ENCODE measurements at places on chromosomes 6 and 20.

- no peak for DNase-seq
Observed at GRCh38 chr6:70838907-70839285, 118.0 kb downstream of the B3GAT2 start.

DNA sequence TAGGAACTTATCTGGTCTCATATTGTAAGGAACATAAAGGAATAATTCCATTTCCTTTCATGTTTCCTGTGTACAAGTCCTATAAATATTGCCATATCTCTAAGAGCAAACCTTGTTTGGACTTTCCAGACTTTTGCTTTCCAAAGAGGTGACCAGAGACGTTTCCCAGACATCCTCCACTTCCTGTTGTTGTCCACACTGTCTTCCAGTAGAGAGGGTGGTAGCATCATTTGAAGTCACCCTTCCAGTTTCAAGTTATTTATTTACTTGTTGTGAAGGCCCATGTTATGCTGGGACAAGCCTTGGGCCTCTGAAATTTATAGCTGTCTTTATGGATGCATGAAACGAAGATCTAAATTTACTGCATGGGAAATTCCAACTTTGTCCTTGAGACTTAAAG is 10.6 kb upstream of the TGM3 start:
- no peak for DNase-seq

DNA sequence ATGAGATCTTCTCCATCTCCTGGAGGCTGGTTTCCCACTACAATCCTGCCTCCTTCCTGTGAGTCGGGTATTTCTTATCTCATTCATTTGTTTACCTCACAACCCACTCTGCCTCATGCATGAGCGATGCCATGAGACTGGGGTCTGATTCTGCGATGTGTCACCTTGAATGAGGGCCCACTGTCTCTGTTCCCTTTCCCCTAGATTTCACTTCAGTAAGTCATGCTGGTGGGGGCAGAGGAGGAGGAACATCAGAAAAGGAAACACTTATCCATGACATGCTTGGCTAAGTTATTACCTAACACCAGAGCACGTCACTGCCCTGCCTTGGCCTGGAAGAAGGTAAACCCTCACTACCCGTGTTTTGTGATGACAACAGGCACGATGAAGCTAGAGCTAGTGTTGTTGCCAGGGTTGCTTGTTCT is 337.4 kb upstream of the PRDM1 start:
- DNase-seq, result no peak

GRCh38 chr6:159390381-159390780 is 221.2 kb downstream of the FNDC1 start:
- no peak for DNase-seq

DNA sequence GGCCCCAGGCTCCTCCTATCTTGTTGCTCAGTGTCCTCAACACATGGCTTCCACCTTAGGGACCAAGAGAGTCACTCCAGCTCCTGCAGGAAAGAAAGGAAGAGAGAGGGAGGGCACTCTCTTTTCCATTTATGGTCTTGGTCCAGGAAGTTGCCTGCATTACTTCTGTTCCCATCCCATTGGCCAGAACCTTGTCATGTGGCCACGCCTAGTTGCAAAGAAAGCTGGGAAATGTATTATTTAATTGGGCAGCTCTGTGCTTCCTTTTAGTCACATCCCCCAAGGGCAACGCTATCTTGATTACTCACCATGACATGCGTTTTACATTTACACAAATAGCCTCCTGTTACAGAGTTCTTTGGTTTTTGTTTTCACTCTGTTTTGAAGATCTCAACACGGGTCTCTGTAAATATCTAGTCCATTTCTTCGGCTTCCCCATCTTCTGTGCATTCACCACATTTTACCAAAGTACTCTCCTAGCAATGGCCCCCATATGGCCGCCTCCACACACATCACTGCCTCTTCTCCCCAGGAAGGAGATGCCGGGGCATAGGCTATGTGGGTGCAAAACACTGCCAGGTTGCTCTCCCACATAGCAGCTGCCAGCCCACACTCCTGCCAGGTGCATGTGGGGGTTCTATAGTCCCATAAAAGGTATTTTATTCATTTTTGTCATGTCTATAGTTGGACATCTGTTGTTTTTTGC is 35.7 kb upstream of the ZMYND8 start:
- DNase-seq, result no peak

- DNase-seq, result no peak
Observed at GRCh38 chr20:37329481-37330165, 16.3 kb upstream of the SRC start.

DNA sequence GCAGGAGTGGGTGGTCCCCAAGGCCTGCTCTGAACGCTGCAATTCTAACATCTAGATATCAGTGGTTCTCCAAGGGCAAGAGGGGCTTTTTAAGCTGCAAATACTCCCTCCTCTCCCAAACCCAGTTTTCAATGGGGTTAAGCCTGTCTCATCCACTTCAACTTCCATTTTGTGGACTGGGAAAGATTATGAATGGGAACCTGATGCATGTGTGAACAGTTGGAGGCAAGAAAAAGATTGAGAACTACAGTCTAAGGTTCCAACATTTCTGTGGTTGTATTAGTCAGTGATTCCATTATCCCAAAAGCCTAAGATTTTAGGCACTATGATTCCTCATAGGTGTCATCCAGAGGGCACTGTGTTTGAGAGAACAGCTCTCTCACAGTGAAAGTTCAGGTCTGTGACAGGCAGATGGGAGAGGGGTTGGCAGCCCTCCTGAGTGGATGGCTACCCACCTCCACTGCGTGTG is 53.7 kb downstream of the HNF4A start:
- no peak for DNase-seq

- DNase-seq, result no peak
Observed at GRCh38 chr6:95175927-95176675, 401.2 kb upstream of the MANEA start.

DNA sequence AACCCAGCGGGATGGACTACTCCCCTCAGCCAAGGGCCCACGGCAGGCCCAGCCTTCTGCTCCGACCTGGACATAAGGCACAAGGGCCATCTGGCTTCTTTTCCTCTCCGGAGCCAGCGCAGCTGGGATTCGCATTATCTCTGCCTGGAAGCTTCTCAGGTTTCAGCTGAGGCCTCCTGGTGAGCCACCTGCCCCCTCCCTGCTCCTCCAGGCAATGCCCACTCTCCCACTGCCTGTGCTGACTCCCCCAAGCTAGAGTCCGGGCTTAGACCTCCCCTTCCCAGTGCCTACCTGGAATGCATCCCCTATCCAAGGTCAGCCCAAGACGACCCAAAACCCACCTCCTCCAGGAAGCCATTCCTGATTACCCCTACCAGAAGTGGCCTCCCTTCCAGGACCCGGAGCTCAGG is 60.7 kb downstream of the EZR start:
- no peak for DNase-seq

- DNase-seq, result no peak
Observed at GRCh38 chr6:11346516-11346915, 114.0 kb upstream of the NEDD9 start.

DNA sequence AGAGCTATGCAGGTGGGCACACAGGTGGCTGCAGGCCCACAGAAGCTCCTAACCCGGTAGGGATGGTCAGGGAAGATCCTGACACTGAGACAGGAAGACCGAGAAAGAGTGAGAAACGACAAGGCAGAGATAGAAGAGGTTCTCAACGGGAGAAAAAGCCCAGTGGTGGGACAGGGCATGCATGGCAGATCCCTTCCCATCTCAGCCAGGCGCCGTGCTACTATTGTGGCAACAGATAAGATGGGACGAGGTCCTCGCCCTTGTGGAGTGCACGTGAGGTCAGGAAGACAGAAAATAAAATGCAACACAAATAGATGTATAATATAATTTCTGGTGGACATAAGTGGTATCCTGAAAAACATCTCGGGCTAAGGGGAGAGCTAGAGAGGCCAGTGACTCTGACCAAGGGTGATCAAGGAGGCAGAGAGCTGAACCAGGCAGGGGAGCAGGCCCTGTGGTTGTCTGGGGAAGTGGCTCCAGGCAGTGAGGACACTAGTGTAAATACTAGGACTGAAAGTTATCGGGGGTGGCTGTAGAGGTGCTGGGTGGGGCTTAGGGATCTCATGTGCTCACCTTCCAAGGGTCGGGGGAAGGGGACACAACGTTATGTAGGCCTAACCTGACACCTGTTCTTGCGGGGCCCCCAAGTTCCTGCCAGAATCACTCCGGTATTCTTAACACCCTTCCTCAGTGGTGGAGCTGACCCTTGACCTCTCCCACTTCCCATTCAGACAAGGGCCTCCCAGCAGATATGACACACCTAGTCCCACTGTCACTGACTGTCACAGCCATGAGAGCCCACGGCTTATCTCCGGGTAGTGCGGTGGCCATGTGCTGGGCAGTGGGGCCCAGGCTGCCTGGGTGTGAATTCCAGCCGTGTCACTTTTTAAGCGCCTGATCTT is 1.0 kb downstream of the SRXN1 start:
- no peak for DNase-seq

GRCh38 chr20:43739148-43739749 is 12.4 kb upstream of the GTSF1L start:
- DNase-seq, result no peak

GRCh38 chr6:24425091-24425490 is 22.4 kb downstream of the MRS2 start:
- no peak for DNase-seq

- DNase-seq, result no peak
Observed at GRCh38 chr20:24533449-24533848, 64.0 kb downstream of the SYNDIG1 start.

DNA sequence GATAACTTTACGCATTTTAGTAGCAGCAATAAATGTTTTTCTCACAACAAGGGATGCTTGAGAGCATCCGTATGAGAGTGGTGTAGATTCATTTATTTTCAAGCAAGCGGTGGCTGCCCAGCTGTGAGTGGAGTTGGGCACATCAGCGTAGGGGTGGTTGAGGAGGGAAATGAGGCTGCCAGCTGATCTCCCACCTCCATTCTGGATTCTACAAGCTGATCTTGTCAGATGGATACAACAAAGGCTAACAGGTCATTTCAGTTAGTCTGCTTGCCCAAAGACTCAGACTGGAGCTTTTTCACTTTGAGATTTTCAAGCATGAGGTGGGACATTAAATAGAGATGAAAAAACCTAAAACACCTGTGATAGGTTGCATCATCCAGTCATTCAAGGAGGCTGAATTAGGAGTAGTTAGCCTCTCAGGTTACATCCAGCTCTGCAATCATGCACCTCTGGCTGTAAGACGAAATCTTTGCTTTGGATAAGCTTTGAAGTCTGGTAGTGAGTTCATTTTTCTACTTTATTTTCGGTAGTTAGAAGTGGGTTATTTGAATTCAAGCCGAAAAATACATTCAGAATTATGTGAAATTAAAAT is 1.9 kb upstream of the BACH2 start:
- DNase-seq, result no peak

DNA sequence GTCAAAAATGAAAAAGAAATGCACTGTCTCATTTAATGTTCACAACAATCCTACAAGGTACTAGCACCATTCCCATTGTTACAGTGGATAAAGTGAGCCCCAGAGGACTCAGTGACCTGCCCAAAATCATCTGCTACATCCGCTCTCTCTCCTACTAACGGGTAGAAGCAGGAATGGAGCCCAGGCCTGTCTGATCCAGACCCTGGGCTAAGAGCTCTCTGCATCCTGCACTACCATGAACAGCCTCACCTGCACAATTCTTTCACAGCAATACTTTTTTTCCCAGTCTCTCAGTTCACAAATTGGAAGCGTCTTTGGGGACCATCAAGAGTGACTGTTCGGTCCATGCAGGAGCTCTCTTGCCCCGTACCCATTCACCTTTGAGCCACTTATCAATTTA is 31.2 kb downstream of the ATP9A start:
- DNase-seq, result no peak

GRCh38 chr6:109031416-109031815 is 63.2 kb downstream of the SESN1 start:
- no peak for DNase-seq

DNA sequence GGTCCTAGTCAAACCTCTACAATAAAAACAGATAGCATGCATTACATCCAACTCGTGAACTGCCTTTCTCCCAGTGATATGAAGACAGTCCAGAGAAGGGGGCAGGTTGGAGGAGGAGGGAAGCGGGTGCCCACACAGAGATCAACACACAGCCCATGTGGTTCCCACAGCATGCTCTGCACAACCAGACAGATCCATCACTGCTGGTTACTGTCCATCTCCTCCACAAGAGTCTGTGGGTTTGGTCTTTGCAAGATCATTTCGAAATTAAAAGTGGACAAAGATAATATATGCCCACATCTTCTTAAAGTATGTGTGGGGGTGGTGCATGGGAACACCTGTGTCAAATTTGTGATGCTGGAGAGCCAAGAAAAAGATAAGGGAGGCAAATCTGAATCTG is 215.5 kb downstream of the GMDS start:
- DNase-seq, result no peak

DNA sequence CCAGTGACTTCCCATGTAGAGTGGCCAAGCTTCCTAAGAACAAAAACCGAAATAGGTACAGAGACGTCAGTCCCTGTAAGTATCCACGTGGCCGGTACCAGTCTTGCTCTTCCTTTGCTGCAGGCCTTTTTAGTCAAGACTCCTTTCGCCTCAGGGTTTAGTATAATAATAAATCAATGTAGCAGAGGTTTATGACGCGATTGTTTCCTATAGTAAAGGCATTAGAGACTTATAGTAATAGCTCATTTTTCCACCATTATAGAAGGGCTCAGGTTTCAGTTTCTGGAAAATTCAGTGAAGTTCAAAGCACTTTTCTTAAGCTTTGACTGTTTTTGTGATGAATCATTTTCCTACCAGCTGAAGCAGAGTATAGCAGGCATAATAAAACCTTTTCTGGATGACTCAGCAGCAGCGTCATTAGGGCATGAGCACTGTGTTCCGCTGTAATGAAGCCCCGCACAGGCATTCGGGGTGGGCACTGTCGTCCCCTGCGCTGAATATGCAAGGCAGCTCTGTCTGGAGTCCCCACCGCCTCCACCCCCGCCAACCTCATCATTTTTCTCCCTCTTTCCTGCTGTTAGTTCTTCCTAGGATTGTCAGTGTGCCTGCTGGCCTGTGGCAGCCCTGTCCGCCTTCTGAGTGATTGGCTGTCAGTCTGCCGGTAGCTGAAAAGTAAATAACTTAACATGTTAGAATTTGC is 51.3 kb downstream of the PTPN1 start:
- peak; percentile 57 for DNase-seq

DNA sequence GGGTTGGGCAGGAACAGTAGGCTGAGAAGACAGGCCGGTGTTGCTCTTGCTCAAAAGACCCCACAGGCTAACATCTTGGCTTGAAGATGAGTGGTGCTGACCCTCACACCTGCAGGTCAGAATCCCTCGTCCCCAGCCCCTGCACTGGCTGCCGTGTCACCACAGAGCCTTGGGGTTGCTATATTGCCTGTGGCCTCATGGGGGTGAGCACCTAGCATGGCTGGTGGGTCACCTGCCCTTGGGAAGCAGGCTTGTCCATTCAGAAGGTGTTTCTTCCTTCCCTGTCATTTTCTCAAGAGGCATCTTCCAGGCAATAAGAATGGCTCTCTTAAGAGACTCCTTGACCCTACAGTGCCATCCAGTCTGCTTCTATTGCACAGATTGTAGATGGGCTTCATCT is 7.7 kb downstream of the SLC22A16 start:
- DNase-seq, result no peak
